Posterior cingulate gyrus (tissue), 11 donors: ENCODE measurements at places on chromosomes 7 and 10.
A peak's percentile ranks its signal among the peaks of the same experiment; 100 is the strongest.

DNA sequence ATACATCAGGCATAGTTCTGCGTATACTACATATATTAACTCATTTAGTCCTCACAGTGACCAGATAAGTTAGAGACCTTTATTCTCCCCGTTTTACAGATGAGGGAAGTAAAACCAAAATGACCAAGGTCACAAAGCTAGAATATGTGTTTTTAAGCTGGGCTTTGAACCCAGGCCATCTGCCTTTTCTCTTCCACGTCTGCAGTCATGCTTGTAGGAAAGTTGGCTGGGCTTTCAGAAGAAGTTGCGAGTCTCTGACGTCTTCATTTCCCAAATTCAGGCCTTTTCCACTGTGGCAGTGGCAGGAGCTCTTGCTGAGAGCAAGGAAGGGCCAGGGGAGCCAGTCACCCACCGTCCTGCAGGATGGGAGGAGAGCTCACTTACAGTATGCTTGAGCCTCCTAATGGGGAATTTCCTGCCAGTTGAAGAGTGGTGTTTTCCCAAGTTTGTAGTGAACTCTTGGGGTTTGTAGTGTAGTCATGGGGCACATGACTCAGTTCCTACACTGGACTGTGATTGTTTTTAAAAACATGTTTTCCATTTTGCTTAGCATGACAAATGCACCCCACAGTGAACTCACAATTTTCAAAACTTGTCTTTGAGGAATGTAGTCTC lies 34.2 kb downstream of the CYP17A1 start:
- DNase-seq = no peak

- DNase-seq = no peak
Observed at GRCh38 chr7:110994028-110994967, 96.6 kb upstream of the LRRN3 start.

DNA sequence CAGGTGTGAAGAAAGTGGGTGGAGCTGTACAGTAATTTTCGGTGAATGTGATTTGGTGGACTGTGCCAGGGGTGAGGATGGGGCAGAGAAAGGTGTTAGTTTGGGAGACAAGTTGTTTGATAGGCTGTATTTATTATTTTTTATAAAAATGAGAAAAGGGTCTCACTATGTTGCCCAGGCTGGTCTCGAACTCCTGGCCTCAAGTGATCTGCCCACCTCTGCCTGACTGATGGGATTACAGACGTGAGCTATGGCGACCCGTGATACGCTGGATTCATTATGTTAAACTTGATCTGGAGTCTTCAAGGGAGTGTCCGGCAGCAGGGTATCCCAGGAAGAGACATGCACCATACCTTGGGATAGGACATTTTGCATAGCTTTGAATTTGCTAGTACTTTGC lies 1.3 kb downstream of the KAT6B start:
- no peak for DNase-seq

- no peak for DNase-seq
Observed at GRCh38 chr7:23544913-23545354, 13.2 kb upstream of the TRA2A start.

GRCh38 chr7:135291809-135292253 lies 58.2 kb downstream of the STRA8 start:
- no peak for DNase-seq

DNA sequence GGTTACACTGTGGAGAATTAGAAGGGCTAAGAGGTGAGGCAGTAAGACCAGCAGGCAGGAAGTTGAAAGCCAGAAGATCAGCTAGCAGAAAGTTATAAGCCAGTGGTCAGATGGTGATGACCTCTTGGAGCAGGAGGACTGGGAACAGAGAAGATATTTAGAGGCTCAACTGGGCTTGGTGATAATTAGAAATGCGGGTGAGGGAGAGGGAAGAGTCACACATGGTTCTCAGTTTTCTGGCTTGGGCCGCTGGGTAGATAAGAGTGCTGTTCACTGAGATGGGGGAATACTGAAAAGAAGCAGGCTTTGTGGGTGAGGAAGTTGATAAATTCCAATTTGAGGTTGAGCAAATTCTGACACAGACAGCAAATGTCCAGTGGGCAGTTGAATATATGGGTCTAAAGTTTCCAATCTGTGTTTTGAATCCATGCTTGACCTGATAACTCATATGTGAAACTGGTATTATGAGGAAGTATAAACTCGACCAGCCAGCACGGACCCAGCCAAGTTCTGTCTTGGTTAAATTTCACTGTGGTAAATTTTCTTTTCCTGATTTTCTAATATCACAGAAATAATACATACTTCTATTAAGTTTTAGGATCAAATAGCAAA lies 22.7 kb downstream of the LSMEM1 start:
- no peak for DNase-seq

GRCh38 chr7:56639173-56639746 lies 493.0 kb downstream of the ZNF479 start:
- no peak for DNase-seq

DNA sequence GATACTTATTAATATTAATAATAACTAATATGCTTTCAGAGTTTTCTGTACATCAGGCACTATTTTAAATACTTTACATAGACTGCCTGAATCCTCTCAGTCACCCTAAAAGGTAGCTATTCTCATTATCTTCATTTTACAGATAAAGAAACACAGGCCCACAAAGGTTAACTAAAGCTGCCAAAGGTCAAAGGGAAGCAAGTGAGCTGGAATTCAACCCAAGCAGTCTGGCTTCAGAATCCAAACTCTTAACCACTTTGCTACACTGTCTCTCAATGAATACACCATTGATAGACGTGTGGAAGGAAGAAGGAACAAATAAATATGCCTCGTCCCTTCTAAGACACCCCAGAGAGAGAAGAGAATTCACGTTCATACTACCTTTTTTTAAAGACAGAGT lies 52.0 kb downstream of the GFRA1 start:
- no peak for DNase-seq

- DNase-seq = no peak
Observed at GRCh38 chr10:110446954-110447608, 50.6 kb upstream of the DUSP5 start.

GRCh38 chr10:99172128-99172738 lies 63.4 kb downstream of the HPSE2 start:
- peak; percentile 28 for DNase-seq

GRCh38 chr10:78408671-78409472 lies 375.2 kb downstream of the RPS24 start:
- peak; percentile 74 for DNase-seq

- no peak for DNase-seq
Observed at GRCh38 chr10:17201794-17202116, 283 bp upstream of the TRDMT1 start.

GRCh38 chr10:78847485-78847884 lies 221.3 kb upstream of the ZMIZ1 start:
- DNase-seq = no peak

- DNase-seq = no peak
Observed at GRCh38 chr7:87199241-87199640, 20.3 kb downstream of the TMEM243 start.

DNA sequence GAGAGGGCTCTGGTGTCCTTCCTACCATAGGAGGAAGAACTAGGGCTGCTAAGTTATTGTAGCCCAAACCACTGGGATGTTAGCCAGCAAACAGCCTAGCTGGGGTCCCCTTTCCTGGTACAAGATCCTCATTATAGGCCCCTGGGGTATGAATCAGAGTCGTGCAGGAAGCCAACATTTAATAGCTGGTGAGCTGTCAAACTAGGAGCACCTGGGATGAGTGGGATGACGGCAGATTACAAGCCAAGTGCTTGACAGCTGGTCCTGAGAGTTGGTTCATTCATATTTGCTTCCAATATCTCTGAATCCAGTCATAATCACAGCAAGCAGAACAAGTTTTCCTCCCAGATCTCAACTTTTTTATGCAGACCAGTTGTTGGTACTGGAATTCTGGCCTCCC lies 25.1 kb upstream of the DNAJB12 start:
- DNase-seq = no peak

DNA sequence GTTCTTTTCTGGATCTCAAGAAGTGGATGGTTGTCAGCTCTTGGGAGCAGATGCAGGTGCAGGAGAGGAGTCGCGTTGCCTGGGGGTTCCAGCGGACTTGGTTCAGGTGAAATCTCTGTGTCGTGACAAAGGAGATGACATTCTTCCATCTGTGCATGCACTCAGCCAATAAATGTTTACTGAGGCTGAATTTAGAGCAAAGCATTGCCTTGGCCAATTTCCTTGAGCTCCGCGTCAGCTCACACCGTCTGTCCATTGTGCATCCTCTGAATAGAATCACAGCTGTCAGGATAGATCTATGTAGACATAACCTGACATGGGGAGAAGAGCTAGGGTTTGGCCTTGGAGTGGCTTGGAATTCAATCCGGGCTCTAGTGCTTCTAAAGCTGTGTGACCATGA lies 343.7 kb downstream of the GLRX3 start:
- DNase-seq = peak; percentile 43

GRCh38 chr10:79190740-79191261 lies 122.0 kb downstream of the ZMIZ1 start:
- DNase-seq = no peak

GRCh38 chr7:11194492-11194891 lies 220.8 kb downstream of the PHF14 start:
- no peak for DNase-seq

GRCh38 chr10:60423920-60424319 lies 34.2 kb upstream of the ANK3 start:
- DNase-seq = no peak

DNA sequence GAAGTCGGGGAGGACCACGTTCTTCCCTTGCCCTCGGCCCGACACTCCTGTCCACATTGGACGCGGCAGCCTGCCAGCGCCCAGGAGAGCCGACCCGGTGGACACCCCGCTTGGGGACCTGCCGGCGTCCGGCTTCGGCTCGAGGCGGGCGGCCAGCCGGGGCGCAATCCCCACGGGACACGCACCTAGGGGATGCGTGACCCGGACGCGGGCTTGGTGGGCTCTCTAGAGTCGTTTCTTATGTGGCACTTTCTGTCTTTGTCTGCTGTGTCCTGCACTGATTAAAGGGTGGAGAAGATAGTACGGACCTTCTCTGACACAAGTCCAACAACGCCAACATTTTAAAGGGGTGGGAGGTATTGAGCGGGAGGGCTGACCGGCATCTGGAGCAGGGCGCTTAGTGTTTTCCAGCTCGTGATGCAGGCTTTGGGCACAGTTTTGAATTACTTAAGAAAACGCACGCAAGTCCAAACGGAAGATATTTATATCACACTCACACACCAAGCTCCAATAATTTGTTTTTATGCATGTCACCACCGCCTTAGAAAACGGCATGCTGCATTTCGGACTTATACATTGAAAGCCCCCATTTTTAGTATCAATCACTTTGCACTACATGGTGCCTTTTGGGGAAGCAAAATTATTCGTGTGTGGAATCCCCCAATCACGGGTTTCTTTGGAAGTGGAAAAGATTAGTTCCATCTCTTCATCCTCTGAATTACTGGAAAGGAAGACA lies 3.9 kb upstream of the SPAG6 start:
- no peak for DNase-seq
